Fibroblast of skin of right biceps (primary cell): ENCODE measurements at places on chromosomes 5 and 9.
A peak's percentile ranks its signal among the peaks of the same experiment; 100 is the strongest.

DNA sequence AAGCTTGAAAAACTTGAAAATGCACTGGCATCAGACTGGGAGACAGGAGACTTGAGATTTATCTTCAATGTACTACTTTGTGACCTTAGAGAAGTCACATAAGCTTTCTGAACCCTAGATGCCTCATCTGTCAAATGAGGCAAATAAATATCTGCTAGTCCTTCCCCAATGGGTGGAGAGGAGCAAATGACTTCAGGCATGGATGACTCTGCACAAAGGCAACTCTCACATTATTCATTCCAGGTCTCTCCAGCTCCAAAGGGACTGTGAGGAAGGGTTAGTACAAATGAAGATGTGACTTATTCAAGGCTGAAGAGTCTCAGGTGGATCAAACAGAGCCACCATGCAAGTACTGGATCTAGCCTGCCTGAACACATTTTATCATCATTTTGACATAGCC lies 228.7 kb downstream of the SLIT3 start:
- no peak for DNase-seq

DNA sequence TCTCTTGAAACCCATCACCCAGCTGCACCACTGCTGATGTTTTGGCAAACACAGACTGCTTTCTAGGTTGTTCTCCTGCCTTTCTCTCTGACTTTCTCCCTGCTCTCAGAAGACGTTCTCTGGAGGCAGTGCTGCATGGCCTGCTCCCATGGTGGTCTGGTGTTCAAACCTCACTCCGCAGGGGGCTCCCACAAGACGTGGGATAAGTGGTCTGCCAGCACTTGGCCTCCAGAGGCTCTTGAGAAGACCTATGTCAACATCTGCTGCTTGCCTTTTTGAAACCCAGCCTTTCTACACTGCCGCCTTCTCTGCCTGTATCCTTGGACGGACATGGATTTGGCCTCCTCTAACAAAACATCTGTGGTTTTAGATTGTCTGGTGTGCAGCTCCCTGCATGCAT lies 16.6 kb downstream of the USP20 start:
- DNase-seq, result no peak

GRCh38 chr9:88971131-88971960 lies 19.9 kb upstream of the S1PR3 start:
- no peak for DNase-seq

GRCh38 chr5:81908771-81909170 lies 63.1 kb upstream of the ATG10 start:
- DNase-seq, result no peak

DNA sequence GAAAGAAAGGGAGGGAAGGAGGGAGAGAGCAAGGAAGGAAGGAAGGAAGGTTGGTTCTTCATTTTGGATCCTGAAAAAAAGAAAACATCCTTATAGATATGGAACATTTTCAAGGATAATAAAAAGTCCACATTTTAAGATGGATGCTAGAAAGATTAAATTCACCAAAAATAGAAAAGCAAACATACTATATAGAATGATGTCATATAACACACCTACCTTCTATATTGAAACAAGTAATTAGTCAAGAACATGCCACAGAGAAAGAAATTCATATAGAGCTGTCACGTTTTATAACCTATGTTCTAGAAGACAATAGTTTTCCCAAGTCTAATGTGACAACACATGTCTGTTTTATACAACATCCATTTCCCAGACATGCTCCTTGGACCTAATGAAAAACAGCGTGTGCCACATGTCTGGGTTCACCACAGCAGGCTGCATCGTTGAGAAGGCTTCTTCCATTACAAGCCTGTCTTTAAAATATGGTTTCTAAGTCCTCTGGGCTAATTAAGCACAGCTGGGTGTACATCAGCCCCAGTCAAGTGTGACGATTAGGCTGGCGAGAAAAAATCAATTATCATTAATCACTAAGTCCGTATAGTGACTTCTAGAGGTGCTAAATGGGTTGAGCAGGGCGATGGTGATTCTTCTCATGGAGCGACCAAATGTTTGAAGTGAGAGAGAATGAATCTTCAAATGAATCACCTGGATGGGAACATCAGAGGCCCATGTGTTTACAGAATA lies 301.8 kb downstream of the TLE1 start:
- no peak for DNase-seq

GRCh38 chr9:84226126-84226525 lies 114.4 kb downstream of the SLC28A3 start:
- DNase-seq, result no peak

- DNase-seq, result no peak
Measured at GRCh38 chr5:126888175-126888574, 111.2 kb downstream of the LMNB1 start.

- DNase-seq, result no peak
Measured at GRCh38 chr5:91121347-91121993, 261.6 kb downstream of the ARRDC3 start.

GRCh38 chr9:22117511-22118384 lies 108.6 kb upstream of the CDKN2B start:
- DNase-seq, result peak; percentile 64

- DNase-seq, result no peak
Measured at GRCh38 chr9:126524353-126525077, 89.2 kb upstream of the LMX1B start.

DNA sequence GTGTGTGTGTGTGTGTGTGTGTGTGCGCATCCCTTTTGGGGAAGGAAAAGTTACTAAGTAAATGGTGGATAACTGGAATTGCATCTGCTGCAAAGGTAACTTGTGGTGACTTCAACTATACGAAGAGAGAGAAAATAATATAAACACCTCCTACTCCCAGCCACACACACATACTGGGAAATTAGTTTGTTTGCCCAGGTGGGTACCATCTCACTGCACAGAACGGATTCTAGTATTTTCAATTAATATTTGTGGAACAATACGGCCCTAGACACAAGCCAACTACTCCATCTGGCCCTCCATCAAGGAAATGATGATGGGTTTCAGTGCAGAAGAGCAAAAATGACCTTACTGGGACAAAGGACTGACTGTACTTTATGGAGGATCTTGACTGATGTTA lies 32.2 kb upstream of the TXN start:
- DNase-seq, result no peak

DNA sequence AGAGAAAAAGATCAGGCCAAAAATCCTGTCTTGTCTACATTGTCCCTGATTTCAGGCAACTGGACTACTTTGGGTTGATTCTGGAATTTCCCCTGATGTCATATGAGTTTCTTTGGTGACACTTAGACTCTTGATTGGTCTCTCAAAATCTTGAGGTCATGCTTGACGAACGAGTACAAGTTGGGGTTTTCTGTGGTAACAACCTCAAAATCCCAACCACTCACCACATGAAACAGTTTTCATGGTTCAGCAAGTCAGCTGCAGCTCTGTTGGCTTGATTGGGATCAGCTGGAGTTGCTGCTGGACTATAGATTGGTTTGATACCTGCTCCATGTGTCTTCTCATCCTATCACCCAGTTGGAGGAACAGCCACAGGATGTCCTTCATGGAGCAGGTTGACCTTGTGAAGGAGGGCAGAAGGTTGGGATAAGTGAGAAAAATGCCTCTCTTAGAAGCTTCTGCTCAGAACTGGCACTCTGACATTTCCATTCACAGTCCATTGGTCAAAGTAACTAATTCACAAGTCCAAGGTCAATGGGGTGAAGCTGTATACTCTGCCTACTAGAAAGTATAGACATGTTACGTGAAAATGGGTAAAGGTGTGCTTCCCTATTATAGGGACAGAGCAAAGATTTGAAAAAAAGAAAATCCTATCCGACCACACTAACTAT lies 284.5 kb downstream of the SH3GL2 start:
- no peak for DNase-seq

DNA sequence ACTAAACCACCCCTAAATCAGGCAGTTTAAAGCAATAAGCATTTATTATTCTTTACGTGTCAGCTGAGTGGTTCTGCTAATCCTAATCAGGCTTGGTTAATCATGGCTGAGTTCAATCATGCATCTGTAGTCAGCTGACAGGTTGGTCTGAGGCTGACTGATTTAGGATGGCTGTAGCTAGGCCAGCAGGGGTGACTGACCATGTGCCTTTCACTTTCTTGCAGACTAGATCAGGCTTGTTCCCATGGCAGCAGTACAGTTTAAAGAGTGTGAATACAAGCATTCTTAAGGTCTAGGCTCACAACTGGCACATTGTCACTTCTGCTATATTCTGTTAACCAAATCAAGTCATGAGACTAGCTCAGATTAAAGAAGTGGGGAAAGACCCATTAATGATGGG lies 16.1 kb upstream of the MPDZ start:
- no peak for DNase-seq

GRCh38 chr5:134024811-134025210 lies 20.0 kb upstream of the VDAC1 start:
- DNase-seq, result no peak

DNA sequence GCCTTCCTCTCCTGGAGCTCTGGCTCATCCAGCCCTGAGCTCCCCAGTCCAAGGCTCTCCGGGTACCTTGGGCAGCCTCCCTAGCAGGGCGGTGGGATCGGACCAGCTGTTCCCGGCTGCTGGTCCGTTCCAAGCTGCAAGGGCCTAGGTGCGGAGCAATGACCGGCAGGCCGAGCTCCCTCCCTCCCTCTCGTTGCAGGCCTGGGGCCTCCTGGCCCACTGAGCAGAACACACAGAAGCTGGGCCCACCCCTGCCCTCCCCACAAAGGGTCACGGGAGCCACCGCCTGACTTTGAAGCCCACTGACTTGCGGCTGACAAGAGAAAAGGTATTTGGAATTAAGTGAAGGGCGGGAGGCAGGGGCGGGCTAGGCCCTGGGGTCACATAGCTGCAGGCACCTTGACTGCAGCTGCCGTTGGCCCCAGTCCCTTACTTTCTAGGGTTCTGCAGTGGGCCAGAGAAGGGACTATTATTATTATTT lies 104.7 kb upstream of the IER5L start:
- no peak for DNase-seq

DNA sequence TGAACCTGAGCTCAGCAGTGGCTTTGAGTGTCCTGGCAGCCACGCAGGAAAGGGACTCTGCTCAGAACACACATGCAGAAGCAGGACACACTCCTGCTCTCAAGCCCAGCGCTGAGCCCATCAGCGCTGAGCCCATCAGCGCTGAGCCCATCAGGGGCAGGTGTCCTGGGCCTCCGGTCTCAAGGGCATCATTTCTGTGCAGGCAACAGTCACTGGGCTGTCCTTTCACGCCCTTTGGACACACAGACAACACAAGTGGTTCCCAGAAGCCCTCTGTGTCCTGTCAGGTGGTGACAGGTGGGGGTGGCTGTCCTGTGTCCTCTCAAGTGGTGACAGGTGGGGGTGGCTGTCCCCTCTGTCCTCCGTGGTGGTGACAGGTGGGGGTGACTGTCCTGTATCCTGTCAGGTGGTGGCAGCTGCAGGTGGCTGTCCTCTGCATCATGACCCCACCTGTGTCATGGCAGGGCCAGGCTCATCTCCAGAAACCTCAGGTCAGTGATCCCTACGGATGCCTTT lies 39.0 kb upstream of the CLPTM1L start:
- DNase-seq, result no peak

- no peak for DNase-seq
Measured at GRCh38 chr5:136998854-136999357, 500.2 kb downstream of the SPOCK1 start.

GRCh38 chr9:28951945-28952344 lies 1378.7 kb upstream of the C9orf72 start:
- no peak for DNase-seq
